ENCODE measurements at places on chromosomes 2 and 18. TPM values are rescaled to one million over a fixed set of nuclear protein-coding genes. Genes with fewer than 3 reads are reported as not detected.

ABCG5 gene
- not detected for total RNA-seq

RTP5 gene
- not detected for total RNA-seq

NAB1 gene
- 24.1 TPM for total RNA-seq

CNOT9 gene
- total RNA-seq = 46.3 TPM

Measured in dermis microvascular lymphatic vessel endothelial cell (primary cell).